Pancreas (tissue), 10 donors: ENCODE measurements at places on chromosomes 2 and 18. TPM values are rescaled to one million over a fixed set of nuclear protein-coding genes. Genes with fewer than 3 reads are reported as not detected.

GRCh38 chr2:60496475-60496874 is 57.0 kb downstream of the BCL11A start:
- DNase-seq: no peak

The NUP35 gene
- total RNA-seq: 9.9 TPM

The LHCGR gene
- total RNA-seq: not detected

DNA sequence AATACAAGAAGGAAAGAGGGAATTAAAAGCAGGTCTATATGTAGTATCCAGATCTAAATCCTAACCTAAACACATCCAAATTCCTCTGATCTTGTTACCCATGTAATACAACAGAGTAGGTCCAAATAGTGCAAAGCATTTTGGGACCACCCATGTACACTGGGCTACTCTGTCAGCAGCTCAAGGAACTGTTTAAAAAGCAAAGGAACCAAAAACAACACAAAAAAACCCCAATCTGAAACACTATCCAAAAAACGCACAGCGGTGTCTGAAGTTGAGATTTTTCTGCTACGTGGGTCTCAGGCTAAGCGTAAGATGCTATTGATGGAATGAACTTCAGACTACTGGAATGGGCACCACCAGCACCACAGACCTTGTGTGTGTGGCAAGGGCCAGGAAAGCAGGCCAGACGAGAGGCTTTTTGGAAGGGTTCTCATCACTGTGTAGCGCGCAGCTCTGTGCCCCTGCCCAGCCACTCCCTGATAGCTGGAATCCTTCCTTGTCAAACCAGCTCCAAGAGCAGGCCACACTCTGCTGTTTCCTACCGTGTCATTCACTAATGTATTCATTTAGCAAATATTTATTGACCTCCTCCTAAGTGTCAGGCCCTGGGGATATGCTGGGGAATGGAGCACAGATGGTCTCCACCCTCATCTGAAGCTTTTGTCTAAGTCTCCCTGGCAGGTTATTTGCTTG is 101.4 kb downstream of the COLEC12 start:
- no peak for DNase-seq

- DNase-seq: no peak
Measured at GRCh38 chr2:121366040-121366439, 81.0 kb upstream of the TFCP2L1 start.
